ENCODE measurements at places on chromosomes 13 and 19.

GRCh38 chr19:55633861-55634260 lies 6.9 kb upstream of the ZNF580 start:
- DNase-seq: no peak

GRCh38 chr19:57317503-57317902 lies 2.8 kb upstream of the ZNF543 start:
- DNase-seq: no peak

- no peak for DNase-seq
Measured at GRCh38 chr19:6364353-6364752, 3.0 kb downstream of the CLPP start.

GRCh38 chr19:18665771-18666202 lies 17.7 kb upstream of the CRTC1 start:
- DNase-seq: no peak

- no peak for DNase-seq
Measured at GRCh38 chr19:597406-598315, 8.0 kb downstream of the HCN2 start.

GRCh38 chr19:27815985-27816384 lies 1397.0 kb downstream of the UQCRFS1 start:
- DNase-seq: no peak

- no peak for DNase-seq
Measured at GRCh38 chr19:15913384-15913783, 15.5 kb upstream of the CYP4F2 start.

DNA sequence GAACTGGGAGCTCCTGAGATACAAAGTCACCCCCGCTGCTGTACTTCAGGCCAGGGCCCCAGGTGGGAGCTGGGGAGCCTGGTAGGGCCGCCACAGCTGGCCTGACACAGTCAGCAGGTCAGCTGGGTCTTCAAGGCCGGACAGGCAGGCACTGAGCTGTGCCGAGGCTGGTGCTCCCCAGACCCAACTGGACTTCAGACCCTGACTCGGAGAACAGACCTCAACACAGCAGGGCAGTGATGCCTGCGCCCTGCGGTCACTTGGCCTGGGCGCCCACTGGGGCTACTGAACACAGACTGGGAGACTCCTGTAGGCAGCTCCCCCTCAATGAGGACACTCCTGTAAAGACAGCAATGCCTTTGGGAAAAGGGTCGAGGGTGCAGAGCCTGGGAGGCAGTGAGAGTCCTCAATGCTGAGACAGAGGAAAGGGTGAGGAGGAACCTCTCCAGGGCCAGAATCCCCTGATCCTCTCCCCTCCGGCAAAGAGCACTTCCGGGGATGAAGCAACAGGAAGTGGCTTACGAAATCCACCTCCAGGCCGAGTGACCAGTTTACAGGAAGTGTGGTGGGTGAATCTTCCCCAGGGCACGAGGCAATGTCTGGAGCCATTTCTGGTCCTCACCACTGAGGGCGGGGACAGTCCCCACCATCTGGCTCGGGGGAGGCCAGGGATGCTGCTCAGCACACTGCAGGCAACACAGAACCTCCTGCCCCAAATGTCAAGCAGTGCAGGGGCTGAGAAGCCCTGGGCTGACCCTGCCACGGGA lies 40.8 kb upstream of the ISYNA1 start:
- DNase-seq: peak; percentile 60

Data from C1 segment of cervical spinal cord (tissue), 14 donors.